ENCODE measurements at places on chromosomes 5 and 9.

- no peak for DNase-seq
Observed at GRCh38 chr5:57989378-57989777, 470.5 kb downstream of the PLK2 start.

- no peak for DNase-seq
Observed at GRCh38 chr9:129411501-129412175, 209.3 kb downstream of the C9orf50 start.

- no peak for DNase-seq
Observed at GRCh38 chr9:22210262-22210661, 201.2 kb upstream of the CDKN2B start.

GRCh38 chr5:3299441-3299840 is 296.2 kb upstream of the IRX1 start:
- DNase-seq = no peak

- DNase-seq = no peak
Observed at GRCh38 chr5:139924294-139925215, 118.5 kb downstream of the NRG2 start.

GRCh38 chr9:70056211-70056944 is 12.7 kb downstream of the MAMDC2 start:
- no peak for DNase-seq

DNA sequence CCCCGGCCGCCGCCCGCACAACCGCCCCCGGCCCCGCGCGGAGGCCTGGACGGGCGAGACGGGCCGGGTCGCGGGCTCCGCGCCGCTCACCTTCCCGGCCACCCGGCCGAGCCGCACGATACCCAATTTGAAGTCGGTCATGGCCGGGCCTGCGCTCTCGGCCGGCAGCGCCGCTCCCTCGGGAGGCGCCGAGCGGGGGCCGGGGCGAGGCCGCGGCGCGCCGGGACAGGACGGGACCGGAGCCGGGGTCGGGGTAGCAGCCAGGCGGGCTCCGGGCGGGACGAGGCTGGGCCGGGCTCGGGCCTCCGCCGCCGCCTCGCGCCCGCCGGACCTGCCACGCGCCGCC is 216 bp downstream of the ZMYND19 start:
- no peak for DNase-seq

DNA sequence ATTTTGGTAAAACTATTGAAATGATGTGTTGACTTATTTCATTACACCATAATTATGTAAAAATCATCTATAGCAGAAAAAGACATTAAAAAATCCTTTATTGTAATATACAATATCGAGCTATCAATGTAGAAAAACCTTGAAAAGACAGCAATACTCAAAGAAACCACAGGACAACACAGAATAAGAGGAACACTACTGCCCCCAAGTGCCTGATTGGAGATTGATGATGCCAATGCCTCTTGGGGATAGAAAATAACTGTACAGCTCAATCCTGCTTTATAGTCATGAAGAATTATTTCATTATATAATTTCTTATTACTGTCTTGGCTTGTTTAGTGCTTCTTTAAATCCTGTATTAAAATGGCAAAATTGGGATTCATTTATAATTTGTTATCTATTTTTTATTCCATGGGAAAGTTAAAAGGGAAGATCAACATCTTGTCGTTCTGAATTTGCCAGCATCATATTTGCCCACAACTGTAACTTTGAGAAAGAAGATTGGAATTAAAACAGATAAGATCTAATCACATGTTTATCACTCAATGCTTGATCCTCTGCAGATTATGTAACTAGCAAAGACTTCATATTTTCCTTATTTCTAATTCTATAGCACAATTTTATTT is 337.5 kb downstream of the CDH9 start:
- DNase-seq = no peak

DNA sequence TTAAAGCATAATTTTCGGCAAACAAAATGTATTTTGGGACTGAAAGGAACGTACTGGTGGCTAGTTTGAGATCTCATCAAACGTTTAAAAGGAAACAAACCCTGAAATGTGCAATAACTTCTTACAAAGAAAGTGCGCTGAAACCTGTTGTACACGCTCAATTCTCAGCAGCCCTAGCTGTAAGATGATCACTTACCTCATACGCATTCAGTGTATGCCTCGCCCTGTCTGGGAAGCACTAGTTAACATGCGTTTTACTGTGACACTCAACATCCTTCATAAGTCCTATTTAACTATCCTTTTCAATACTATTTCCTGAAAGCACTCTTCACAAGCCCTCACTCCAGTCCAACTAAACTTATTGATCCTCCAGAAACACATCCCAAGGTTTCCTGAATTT is 485.0 kb upstream of the EDIL3 start:
- no peak for DNase-seq

DNA sequence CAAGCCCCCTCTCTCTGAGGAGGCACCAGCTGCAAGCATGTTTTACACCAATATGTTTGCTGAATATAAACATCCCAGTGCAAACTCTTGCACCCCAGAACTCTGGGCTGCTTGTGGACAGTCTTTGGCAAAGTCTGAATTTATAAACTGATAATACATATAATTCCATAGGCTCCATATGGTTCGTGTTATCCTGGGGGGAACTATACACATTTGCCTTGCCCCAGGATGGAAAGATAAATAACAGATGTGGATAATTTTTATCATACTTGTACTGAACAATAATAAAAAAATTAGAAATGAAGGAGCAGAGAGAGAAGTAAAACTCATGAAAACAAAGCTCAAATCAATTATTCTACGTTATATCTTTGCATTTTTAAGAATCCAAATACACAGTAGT is 50.6 kb upstream of the GAS1 start:
- no peak for DNase-seq

DNA sequence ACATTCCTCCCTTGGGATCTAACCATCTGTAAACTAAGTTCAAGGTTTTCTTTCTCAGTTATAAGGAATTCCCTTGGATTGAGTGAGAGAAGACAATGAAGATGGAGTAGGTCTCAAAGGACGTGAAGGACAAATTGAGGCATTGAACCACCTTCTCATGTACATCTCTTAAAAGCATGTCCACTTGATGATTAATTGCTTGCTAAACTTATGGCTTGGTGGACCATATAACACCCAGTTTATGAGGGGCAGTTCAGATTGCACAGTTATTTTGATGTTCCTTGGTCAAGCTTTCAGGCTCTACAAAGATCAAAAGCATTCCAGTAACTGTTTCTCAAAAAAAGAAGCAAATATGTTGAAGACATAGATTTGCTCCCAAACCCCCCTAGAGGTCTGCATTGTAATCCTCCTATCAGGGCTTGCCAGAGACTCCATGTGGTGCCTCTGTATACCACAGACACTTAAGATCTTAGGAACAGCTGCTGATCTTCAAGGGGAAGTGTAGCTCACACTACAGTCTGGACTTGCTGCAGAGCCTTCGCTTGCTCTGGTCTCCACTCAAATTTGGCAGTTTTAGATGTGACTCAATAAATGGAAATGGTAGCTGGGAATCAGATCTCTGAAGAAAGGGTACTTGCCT is 56.9 kb upstream of the ALDH1A1 start:
- no peak for DNase-seq

GRCh38 chr9:126491568-126491879 is 122.2 kb upstream of the LMX1B start:
- DNase-seq = no peak

DNA sequence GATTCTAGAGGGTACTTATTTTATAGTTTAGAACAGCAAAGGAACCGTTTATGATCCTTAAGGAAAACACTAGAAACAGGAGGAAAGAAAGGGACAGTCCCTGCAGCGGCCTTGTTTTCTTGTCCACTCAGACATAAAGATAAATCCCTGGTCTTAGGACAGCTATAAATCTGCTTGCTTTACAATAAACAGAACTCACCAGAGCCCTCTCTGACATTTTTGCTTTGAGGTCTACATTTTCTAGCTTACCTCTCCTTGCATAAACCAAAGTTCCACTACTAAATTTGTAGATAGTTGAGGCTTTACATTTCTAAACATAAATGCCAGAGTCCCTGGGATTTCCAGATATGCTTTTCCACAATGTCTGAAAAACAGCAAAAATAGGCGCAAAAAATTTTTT is 422.5 kb downstream of the BNC2 start:
- DNase-seq = no peak

GRCh38 chr5:118590806-118591205 is 397.5 kb downstream of the DTWD2 start:
- no peak for DNase-seq

- DNase-seq = no peak
Observed at GRCh38 chr5:173984218-173984617, 4.8 kb upstream of the C5orf47 start.

- DNase-seq = no peak
Observed at GRCh38 chr5:97496037-97496436, 313.0 kb upstream of the RIOK2 start.

GRCh38 chr9:68755752-68756151 is 50.7 kb downstream of the PIP5K1B start:
- DNase-seq = no peak

- DNase-seq = no peak
Observed at GRCh38 chr9:14325147-14325546, 11.2 kb upstream of the NFIB start.

- DNase-seq = no peak
Observed at GRCh38 chr5:159913501-159913900, 2.8 kb upstream of the ADRA1B start.

- no peak for DNase-seq
Observed at GRCh38 chr9:92666912-92667532, 2.9 kb downstream of the IPPK start.

All from GM18507 (cell line).